Midbrain (tissue), 1 donor: ENCODE measurements at places on chromosomes 1 and 21.

- DNase-seq, result no peak
Measured at GRCh38 chr1:232905331-232906034, 44.9 kb upstream of the NTPCR start.

DNA sequence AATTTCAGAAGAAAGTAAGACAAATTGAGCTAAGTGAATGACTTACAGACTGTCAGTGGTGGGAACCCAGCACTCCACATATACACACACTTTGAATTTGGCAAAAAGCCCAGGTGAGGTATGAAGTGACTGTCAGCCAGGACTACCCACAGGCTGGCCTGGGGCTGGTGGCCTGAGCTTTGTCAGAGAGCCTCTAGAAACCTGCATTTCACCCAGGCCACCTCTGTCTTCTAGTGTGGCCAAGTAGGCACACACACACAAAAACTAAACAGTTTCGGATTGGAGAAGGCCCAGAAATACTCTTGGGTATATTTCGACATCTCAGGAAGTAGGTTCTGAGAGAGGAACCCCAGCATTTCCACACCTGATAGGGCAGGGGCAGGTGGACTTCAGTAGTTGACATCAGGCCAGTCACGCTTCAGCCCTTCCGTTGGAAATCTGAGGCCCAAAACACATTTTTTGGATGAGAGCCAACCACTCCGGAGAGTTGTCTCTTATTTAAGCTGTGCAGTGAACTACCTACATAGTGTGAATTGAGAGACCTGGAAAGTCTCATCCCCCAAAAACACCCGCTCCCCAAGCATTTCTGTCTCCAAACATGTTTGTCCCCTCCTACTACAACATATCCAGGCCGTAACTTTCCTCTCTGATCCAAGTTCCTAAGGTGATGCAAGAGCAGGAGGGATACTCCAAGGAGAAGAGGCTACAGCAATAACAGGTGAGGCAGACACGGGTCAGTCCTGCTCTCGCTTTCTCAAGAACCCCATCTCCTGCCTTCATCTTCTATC lies 167.2 kb upstream of the PROX1 start:
- DNase-seq, result no peak

DNA sequence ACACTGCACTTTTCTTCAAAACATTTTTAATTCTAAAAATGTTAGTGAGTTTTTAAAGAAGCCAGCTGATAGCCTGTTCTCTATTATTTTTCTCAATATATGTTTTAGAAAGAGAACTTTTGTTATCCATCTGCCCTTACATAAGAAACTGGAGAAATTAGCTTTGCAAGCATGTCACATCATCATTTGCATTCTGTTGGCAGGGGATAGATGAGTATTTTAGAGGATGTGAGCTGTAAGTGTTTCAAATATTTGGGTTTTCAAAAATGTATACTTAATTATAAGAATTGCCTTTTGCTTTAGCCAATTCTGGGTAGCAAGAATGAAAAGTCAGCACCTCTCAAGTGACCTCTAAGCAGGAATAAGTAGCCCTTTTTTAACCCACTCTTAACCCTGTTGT lies 7.4 kb downstream of the NFIA start:
- DNase-seq, result no peak

GRCh38 chr21:42223826-42224575 lies 5.1 kb downstream of the ABCG1 start:
- DNase-seq, result no peak

- no peak for DNase-seq
Measured at GRCh38 chr21:34820051-34820450, 151.3 kb downstream of the CLIC6 start.

DNA sequence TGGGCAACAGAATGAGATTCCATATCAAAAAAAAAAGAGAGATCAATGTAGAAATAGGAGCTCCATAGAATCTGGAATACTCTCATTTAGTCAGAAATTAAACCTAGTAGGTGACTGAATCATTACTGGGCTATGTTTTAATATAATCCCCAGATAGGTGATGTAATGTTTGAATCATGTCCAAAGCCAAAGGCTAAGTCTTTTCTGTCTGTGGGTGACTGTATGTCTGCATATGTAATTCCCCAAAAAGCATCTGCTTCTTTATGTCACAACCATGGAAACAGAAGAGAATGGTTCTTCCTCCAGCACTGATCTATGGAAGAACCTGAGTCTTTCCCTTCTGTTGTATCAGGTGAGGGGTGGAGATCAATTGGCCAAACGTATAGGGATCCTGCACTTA lies 5.8 kb downstream of the LAMC2 start:
- DNase-seq, result no peak

DNA sequence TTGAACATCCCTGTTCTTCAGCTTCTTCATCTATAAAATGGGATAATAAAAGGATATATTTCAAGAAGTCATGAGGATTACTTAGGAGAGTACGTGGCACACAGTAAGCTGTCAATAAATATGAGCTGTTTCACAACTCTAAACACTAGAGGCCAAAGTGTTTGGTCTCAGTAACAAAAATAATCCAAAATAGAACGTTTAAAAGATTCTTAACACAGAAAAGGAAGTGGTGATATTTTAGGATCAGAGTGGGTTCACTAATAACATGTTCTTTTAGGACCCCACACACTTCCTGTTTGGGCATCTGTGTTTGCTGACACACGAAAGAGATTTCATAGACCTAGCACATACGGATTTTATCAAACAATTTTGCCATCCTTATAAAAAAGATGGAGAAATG lies 32.9 kb downstream of the TNFSF18 start:
- DNase-seq, result no peak

DNA sequence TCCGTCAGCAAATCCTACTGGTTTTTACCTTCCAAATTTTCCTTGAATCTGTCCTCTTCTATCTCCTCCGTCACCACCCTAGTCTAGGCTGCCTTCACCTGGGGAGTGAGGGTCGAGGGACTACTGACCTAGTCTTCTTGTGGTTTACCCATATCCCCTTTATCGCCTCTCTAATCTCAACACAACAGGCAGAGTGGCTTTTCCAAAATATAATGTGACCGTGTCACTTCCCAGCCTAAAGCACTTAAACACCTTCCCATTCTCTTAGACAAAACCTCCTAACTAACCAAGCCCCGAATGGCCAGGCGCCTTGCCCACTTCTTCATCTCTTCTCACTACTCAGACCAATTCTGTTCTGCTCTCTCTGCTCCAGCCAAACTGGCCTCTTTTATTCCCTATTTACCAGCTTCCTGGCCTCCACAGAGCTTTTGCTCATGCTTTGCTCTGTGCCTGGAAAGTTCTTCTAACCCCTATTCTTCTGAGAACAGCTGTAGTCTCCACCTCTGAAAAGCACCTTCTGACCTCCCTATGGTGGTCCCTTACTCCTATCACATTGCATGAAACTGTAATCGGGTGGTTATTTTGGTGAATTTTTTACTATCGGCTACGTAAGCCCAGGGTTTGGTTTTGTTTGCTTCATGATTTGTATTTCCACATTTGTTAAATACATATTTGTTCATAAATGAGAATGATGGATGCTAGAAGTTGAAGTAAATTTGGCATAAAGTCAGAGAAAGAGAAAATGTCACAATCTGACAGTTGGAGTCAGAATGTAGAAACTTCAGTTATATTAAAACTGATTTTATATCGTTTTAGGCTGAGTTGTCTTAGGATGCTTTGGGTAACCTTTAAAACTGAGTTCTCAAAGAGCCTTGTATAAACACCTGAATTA lies 1.2 kb upstream of the NBPF1 start:
- DNase-seq, result no peak

- DNase-seq, result peak; percentile 23
Measured at GRCh38 chr1:10399444-10399941, 629 bp downstream of the PGD start.

DNA sequence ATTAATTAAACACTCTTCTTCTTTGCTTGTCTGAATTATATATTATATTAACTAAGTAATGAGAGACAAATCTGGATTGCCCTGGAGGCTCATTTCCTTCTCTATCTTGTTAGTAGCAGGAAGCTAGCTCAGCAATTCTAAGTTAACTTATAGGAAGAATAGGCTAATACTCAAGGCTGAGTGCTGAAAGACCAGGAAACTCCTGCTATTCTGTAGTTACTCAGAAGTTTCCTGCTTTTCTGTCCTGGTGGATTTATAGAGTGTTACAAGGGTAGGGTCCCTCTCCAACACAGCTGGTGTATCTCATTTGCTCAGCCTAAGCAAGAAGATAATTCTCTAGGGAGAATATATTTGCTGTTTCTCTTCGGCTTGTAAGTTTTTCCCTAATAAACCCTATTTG lies 29.2 kb downstream of the HSPA13 start:
- no peak for DNase-seq

GRCh38 chr1:145782272-145783099 lies 41.4 kb downstream of the RNF115 start:
- no peak for DNase-seq

DNA sequence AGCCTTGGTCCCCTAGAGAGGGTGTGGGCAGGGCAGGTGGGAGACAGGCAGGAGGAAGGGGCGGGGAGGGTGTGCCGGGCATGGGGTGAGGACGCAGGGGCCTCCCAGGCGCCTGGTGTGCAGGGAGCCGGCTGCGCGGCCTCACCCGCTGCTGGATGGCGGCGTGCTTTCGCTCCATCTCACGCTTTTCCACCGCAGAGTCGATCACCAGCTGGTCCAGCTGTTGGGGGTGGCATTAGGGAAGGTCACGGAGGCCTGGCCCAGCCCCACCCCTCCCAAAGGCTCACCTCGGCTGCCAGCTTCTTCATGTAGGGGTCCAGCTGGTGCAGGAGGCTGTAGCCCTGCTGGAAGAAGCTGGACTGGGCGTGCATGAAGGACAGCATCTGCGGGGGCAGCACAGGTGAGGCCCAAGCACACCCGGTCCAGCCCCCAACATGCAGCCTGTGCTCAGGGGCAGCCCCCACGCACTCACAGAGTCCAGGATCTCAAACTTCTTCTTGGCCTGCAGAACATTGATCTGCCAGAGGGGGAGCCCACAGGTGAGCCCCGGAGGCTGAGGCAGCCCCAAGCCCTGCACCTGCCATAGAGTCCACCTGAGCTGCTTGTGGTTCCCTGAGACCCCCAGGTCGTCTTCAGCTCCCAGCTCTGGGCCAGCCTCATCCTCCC lies 7.9 kb downstream of the ACAP3 start:
- no peak for DNase-seq

- no peak for DNase-seq
Measured at GRCh38 chr1:26049531-26050247, 3.8 kb upstream of the SLC30A2 start.

DNA sequence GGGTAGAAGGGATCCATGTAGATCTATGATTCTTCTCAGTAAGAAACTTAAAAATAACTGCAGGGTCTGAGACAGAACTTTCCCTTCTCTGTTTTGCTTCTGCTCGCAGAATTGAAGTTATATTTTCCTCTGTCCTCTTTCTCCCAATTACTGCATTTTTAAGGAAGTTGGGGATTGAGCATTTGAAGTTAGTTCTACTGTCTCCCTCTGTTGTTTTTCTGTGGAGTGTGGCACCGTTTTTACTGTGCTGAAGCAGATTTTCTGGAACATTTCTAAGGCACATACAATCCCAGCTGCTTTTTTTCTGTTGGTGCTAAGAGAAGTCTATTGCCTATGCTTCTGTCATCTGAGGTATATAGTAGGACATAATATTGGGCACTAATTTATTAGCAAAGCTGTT lies 43.3 kb downstream of the RASAL2 start:
- DNase-seq, result peak; percentile 45

DNA sequence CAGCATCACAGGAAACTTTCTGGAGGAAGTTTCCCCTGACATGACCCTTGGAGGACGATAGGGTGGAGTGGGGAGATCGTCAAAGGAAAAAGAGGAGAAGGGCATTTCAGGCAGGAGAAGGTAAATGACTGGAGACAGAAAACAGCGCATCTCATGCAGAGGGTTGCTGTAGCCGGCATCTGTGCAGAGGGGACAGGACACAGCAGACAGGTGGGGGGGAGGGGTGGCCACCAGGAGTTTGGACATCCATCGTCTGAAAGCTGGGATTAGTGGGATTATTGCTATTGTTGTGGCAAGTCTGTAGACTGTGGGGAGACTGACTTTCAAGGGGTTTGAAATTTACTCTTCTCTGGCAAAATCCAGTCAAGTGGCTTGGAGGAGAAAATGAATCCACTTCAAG lies 463.9 kb downstream of the OMA1 start:
- no peak for DNase-seq

DNA sequence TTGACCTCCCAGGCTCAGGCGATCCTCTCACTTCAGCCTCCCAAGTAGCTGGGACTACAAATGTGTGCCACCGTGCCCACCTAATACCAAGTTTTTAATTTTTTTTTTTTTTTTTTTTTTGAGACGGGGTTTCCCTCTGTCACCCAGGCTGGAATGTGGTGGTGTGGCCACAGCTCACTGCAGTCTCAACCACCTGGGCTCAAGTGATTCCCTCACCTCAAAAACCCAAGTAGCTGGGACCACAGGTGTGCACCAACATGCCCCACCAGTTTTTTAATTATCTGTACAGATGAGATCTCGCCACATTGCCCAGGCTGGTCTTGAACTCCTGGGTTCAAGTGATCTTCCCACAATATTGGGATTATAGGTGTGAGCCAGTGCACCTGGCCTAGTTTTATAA lies 22.7 kb downstream of the PTP4A2 start:
- no peak for DNase-seq

DNA sequence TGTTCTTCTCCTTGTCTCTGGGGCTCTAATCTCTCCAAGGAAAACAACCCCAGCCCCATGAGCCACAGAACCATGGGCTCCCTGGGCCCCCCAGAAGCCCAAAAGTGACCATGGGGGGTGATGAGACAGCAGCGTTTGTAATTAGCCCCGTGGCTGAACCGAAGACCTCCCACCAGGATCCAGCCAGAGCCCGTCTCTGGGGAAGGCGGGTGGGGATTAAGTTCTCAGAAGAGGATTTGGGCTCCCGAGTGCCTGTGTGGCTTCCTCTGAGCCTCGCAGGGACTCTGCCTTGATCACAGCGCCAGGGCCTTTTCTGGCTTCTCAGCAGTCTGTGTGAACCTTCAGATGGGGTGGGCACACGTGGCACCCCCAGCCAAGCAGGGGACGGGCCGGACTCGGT lies 77.0 kb downstream of the ALPL start:
- no peak for DNase-seq

- no peak for DNase-seq
Measured at GRCh38 chr1:18618546-18619466, 11.8 kb upstream of the PAX7 start.
